ENCODE measurements at places on chromosomes 3 and 15.
A peak's percentile ranks its signal among the peaks of the same experiment; 100 is the strongest.

DNA sequence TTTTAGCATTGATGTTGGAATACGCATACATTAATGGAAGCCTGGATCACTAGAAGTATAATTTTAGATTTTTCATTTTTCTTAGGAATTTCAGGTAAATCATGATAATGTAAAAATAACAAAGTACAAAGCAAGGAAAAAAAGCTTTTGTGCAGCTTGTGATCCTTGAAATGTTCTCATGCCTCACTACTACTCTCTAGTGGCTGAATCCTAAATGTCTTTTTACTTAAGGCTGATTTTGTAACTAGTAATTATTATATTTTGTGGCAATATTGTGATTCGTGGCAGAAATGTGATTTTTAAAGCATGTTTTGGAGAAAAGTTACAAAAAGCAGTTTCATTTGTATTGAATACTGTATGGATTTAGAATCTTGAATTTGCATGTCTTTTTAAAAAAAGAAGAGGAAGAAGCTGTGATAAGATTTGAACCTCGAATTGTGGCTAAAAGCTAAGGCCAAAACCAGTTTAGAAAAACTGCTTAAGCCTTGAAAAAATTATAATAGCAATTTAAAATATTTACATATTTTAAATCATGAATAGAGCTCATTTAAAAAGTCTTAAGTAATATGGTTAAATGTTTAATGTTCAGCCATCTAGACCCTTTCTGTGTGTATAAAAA is 39.0 kb downstream of the U2SURP start:
- DNase-seq, result peak; percentile 69

DNA sequence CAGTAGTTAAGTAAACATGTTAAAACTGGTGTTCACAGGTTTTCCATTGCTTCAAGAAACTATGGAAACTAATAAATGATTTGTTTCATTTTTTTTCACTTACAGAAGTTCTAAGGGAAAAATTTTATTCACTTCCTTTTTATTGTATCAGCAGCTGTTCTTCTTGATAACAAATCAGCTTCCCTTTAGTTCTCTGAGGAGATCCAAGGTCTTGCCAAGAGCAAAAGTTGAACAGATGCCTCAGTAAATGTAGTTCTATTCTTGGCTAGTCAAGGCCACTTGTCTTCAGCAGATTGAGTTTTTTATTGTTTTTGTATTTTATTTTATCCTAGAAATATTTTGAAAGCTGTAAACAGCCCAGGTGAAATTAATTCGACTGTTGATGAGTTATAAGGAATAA is 41.8 kb downstream of the KCNH8 start:
- no peak for DNase-seq

DNA sequence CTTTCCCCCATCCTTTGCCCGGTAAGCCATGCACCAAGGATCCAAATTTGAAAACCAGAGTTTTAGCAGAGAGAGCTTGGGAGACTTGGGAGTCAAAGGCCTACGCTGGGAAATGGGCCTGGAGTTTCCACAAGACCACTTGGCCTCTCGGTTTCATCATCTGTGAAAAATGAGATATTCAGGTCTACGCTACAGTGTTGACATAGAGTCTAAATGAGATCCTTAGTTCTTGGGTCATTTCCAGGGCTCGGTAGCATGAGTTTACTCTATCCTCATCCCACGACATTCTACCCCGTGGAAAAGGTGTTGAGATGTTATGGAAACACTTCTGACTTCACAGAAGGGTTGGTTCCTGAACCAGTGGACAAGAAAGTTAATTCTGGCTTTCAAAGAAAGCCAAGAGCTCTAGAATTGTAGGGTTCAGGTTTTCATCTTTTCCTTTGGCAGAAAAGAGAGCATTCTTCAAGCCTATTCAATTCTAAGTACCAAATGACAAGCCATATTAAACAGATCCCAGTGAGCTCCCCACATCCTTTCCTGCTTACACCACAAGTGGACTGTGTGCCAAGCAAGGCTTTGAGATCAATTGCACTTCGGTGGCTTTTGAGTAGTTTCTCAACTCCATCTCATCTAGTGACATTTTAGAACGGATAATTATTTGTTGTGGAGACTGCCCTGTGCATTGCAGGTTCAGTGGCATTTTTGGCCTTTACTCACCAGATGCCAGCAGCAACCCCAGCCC is 219.7 kb downstream of the SLCO3A1 start:
- DNase-seq, result no peak

DNA sequence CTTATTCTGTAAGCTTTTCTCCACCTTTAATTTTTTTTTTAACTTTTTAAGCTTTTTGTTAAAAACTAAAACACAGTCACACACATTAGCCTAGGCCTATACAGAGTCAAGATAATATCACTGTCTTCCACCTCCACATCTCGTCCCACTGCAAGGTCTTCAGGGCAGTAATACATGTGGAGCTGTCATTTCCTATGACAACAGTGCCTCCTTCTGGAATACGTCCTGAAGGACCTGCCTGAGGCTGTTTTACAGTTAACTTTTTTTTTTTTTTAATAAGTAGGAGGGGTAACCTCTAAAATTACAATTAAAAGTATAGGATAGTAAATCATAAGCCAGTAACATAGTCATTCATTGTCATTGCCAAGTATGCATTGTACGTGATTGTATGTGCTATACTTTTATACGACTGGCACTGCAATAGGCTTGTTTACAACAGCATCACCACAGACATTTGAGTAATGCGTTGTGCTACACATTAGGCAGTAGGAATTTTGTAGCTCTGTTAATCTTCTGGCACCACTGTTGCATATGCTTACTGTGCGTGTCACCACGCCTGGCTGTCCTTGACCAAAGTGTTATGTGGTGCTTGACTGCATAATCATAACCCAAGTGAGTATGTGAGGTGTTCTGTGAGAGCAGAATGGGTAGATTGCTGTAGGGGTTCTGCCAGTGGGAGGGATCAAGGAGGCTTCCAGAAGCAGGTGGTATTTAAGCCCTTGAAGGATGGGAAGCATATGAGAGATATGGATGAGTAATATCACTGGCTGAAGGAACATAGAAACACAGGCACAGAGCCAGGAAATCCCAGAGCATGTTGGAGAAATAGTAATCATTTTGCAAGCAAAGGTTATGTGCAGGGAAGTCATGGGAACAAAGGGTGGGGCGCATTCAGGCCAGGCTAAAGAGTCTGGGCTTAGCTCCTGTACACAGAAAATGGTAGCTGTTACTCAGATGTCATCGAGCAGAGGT is 18.3 kb downstream of the FBXO22 start:
- DNase-seq, result peak; percentile 62

GRCh38 chr3:135889443-135889842 is 76.1 kb upstream of the PPP2R3A start:
- no peak for DNase-seq

DNA sequence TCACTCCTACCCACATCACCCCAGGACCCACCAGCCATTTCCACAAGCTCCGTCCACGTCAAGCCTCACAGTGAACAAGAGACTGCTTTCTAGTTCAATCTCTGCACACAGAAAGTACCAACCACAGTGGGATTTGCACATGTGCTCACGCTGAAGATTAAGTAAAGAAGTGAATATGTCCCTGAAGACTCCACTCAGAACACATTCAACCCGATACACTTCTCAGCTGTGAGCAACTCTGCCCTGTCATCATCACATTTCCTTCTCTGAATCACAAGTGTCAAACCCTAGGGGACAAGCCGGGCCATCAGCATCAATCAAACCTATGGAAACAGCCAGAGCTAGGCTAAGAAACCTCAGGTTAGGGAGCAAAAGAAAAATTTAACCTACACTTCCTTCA is 1.9 kb downstream of the STIMATE start:
- DNase-seq, result no peak

DNA sequence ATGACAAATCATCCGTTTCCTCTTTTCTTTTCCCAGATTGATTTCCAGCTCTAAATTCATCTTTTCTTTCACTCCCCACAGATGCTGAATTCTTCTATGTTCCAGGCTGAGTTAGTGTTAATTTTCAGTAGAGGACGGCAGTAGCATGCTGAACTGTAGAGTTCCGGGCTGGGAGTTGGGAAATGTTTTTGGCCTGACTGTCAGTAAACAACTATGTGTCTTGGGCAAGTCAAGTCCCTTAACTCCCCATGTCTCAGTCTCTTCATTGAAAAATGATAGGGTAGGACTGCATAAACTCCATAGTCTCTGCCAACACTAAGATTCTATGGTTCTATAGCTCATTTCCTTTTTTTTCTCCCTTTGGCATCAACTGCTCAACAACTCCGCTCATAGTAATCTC is 333.9 kb downstream of the TIGIT start:
- DNase-seq, result no peak

GRCh38 chr3:15206662-15207576 is 873 bp downstream of the CAPN7 start:
- DNase-seq, result peak; percentile 61

DNA sequence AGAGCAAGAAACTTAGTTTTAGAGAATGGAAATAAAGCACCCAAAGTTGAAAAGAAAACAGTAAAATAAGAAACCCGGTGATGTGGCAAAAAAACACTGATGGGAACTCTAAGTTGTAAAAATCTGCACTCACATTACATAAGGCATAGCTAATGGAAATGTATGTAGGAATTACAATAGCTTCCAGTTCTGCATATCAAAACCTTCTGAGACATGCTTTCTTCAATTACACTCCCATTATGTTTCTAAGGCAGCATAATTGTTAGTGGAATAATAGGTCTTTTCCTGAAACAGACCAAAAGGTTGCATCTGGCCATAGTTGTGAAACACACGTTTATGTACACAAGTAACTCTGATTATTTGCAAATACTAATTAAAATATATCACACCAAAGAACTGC is 41.4 kb downstream of the SLC30A4 start:
- DNase-seq, result no peak

DNA sequence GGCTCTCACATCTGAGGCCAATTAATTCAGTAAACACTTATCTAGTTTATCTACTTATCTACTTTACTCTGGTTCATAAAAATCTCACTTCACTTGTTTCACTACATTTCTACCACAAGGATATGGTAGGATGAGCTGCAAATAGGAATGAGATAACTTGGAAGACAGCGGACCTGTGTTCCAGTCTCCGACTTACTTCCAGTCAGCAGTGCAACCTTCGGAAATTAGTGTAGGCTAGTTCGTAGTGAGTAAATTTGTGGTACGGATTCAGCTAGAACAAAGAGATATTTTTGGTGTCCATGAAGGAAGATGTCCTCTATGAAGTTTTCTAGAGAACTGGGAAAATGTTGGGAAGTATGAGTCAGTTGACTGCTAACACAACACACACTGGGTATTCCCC is 66.3 kb downstream of the TPRG1 start:
- no peak for DNase-seq

DNA sequence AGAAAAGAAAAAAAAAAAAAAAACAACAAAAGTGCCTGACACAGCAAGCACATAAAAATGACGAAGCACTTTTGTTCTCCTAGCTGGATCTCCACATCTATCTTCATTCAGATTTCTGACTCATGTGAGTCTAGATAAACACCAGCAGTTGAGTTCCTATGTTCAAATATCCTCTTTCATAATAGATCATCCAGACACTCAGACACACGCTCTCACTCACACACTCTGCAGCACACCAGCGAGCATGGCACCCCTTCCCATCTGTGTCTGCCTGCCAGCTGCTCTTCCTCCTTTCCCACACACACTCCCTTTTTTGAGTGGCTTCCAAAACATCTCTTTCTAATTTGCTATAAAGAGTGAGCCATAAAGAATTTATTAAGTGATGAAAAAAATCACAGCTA is 19.8 kb upstream of the CELF6 start:
- DNase-seq, result no peak

GRCh38 chr3:172557515-172558220 is 34.4 kb upstream of the TNFSF10 start:
- no peak for DNase-seq

- no peak for DNase-seq
These were observed 3.6 kb upstream of the C3orf85 start for GRCh38 chr3:109132801-109133473.

DNA sequence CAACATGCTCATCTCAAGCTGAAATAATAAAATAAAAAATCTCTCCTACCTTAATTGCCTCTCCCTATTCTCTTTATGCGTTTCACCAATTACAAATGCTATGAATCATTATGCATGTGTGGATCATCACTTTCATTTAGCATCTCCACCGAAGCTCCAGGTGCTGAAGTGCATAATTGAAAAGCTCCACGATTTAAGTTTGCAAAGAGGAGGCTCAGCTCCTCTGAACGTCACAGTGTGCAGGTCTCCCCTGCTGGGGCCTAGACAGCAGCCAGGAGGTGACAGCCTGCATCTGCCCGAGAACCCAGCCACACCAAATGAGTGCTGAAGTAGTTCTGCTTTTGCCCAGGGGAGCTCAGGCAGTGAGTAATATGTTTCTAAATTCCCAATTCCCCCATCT is 60.5 kb upstream of the GLCE start:
- DNase-seq, result no peak

DNA sequence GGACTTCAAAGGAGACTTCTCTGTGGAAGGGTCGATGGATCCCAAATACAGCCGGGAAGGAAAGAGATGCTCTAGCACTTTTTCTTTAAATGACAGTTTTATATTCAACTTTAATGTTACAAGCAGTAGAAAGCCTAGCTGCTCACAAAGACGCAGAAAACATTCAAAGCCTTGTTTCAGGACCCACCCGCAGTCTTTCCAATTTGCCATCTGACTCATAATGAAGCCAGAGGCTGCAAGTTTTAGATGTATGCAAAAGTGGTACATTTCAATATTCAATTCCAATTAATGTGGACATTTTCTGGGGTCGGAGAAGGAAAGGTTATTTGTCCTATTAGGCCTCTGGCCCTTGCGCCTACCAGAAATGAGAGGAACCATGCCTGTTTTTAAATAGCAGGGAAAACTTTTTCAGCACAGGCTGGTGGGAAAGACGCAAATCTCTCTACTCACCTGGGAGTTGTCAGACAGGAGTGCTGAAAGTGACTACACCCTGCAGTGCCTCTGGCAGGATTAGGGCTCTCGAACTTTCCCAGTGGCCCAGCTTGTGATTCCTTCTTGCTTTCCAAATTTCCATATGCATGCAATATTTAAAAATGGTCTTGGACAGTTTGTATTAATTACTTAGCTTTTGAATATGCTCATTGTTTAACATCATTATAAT is 117.4 kb upstream of the MBNL1 start:
- DNase-seq, result no peak

DNA sequence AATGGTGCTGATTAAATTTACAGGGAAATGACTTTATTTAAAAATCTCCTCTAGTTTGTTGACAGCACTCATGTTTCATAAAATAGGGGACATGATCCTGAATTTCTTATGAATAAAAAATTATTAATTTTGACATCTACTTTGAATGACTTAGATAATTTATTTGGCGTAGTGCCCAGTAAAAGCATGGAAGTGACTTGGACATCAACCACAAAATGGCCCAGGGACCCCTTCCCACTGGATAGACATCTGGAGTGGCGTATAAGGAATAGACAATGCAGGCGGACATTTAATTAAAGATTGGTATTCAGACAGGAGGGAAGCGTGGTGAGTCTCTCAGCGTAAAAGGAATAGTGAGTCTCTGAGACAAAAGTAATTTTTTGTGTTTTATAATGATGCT is 79.8 kb downstream of the ADAMTSL3 start:
- no peak for DNase-seq

DNA sequence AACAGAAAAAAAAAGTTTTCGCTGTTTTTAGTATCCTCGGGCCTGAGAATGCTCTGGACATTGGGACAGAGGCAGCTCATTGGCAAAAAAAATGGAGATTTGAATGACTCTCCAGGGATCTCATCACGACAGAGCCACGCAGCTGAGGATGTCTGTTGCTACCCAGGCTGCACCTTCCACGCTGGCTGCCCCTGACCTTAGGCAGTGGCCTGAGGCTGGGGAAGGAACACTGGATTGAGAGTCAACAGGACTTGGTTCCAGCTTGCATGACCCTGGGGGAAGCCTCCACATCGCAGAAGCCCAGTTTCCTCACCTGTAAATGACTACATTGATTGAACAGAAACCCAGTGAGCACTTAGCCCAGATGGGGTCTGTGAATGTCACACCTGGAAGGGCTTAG is 8.7 kb upstream of the ACSBG1 start:
- no peak for DNase-seq

GRCh38 chr15:50435772-50436171 is 11.6 kb downstream of the USP8 start:
- DNase-seq, result no peak

All from hematopoietic multipotent progenitor cell treated with erythropoietin and hydrocortisone succinate and interleukin-3 and kit ligand, for 17 days (in vitro differentiated cells).